ENCODE measurements at places on chromosomes 1 and 21. TPM values are rescaled to one million over a fixed set of nuclear protein-coding genes. Genes with fewer than 3 reads are reported as not detected.

DNA sequence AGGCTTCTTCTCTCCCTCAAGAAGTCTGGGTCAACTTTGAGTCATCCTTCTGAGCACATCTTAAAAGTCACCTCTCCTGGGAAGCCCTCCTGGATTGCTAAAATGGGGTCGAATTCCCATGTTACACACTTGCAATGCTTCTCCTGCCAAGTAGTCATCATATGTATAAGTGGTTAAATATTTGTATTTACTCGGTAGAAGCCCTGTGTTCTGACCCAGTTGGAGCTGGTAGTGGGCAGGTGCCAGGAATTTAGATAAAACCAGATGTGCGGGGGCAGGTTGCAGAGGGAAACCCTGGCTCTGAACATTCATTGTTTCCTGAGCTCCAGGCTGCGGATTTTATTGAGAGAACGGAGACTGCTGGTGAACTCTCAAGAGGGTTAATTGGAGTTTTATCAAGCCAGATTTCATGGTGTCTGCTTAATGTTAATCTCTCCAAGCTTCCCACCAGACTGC is 52.8 kb upstream of the RPL11 start:
- no peak overlapping the region for H3K4me3 ChIP-seq
- no peaks in the 10 kb centered on the region for H3K36me3 ChIP-seq
- peaks cover 49% of the 10 kb centered on the region for H3K4me1 ChIP-seq
- peak; percentile 12 for DNase-seq
- no peaks in the 10 kb centered on the region for H3K27me3 ChIP-seq

Gene PTPRF
- 53.2 TPM for total RNA-seq

Gene PRDM16
- total RNA-seq: 54.3 TPM

- no peaks in the 10 kb centered on the region for H3K27me3 ChIP-seq
- H3K27ac ChIP-seq: no peak overlapping the region
- peak; percentile 39 for DNase-seq
- H3K4me3 ChIP-seq: no peak overlapping the region
- H3K36me3 ChIP-seq: no peaks in the 10 kb centered on the region
- H3K4me1 ChIP-seq: no peaks in the 10 kb centered on the region
Observed at GRCh38 chr1:51189421-51190073, 46.5 kb upstream of the RNF11 start.

DNA sequence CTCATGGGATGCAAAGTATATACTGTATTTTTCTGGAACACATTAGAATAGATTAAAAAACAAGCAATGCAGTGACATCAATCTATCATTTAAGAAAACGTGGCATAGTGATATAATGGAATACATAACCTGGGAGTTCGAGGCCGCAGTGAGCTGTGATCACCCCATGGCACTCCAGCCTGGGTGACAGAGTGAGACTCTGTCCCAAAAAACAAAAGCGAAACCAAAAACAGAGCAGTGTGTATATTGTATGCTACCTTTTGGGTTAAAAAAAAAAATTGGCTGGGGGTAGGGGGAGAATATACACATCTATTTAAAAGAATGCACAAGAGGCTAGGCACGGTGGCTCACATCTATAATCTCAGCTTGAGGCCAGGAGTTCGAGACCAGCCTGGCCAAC is 13.5 kb downstream of the SLC2A1 start:
- H3K4me3 ChIP-seq: no peak overlapping the region
- peaks cover 97% of the 10 kb centered on the region for H3K4me1 ChIP-seq
- H3K27ac ChIP-seq: peak overlapping the region; percentile 95
- no peak for DNase-seq

DNA sequence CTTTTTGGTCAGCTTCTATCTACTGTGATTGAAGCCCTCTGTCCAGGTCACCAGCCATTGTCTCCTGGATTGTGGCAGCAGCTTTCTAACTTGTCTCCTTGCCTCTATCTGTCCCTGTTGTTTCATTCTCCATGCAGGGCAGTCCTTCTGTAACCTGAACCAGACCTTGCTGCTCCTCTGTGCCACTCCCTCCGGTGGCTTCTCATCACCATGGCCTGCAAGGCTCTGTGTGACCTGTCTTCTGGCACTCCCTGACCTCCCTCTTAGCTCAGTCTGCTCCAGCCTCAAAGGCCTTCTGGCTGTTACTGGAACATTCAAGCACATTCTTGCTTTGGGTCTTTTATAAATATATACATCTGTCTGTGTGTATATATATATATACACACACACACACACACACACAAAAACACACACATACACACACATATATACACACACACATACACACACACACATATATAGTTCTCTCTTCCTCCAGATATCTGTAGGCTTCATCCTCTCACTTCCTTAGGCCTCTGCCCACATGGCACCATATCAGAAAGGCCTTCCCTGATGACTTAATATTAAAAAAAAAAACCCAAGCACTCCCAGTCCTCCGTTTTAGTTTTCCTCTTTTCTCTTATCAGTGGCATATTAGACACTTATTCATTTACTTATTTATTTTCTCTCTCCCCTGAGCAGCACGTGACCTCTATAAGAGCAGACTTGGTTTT is 21.2 kb upstream of the JUN start:
- DNase-seq: no peak
- H3K4me3 ChIP-seq: no peak overlapping the region
- H3K36me3 ChIP-seq: no peaks in the 10 kb centered on the region
- H3K27ac ChIP-seq: no peak overlapping the region
- H3K27me3 ChIP-seq: no peaks in the 10 kb centered on the region

Gene DCDC2B
- total RNA-seq: not detected

DNA sequence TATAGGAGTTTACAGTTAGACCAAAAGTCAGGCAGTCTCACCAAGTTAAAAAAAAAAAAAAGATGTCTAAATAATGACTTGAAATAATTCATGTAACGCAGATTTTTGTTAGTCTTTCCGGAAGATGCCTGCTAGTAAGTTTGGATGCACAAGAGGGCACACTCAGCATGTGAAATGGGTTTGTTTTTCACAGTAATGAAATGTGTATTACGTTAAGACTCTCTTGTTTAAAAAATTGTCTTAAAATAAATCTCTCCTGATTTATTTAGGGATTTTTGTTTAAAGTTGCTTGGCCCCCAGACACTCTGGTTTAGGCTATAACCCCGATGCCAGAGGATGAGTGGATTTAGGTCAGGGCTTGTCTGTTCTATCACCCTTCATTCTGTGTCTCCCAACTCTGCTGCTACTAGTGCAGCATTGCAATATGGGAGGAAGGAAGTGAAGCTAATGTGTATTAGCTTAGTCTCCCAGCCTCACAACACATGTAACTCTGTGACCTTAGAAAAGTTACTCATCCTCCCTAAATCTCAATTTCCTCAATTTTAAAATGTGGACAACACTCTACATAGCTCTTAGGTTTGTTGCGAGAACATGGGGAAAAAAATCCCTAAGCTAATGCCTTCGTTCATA is 25.7 kb downstream of the CTH start:
- no peak for DNase-seq
- no peaks in the 10 kb centered on the region for H3K27me3 ChIP-seq
- no peak overlapping the region for H3K4me3 ChIP-seq
- H3K27ac ChIP-seq: no peak overlapping the region
- H3K36me3 ChIP-seq: peaks cover 18% of the 10 kb centered on the region
- H3K4me1 ChIP-seq: peaks cover 7% of the 10 kb centered on the region

Gene SMPDL3B
- 24.2 TPM for total RNA-seq

GRCh38 chr1:29569971-29570634 is 333.8 kb downstream of the PTPRU start:
- H3K4me3 ChIP-seq: no peak overlapping the region
- H3K27me3 ChIP-seq: no peaks in the 10 kb centered on the region
- H3K4me1 ChIP-seq: no peaks in the 10 kb centered on the region

Gene SLC50A1
- total RNA-seq: 42.2 TPM

Gene PLA2G2C
- not detected for total RNA-seq

Gene CFHR2
- total RNA-seq: not detected

Gene SUSD4
- 2.8 TPM for total RNA-seq

Gene MTF1
- total RNA-seq: 6.9 TPM

Gene PAQR7
- total RNA-seq: 6.2 TPM

- peak overlapping the region; percentile 31 for H3K27ac ChIP-seq
- no peak for DNase-seq
- H3K36me3 ChIP-seq: no peaks in the 10 kb centered on the region
- no peaks in the 10 kb centered on the region for H3K27me3 ChIP-seq
- H3K4me1 ChIP-seq: peaks cover 63% of the 10 kb centered on the region
Observed at GRCh38 chr1:55585402-55585792, 370.2 kb upstream of the USP24 start.

DNA sequence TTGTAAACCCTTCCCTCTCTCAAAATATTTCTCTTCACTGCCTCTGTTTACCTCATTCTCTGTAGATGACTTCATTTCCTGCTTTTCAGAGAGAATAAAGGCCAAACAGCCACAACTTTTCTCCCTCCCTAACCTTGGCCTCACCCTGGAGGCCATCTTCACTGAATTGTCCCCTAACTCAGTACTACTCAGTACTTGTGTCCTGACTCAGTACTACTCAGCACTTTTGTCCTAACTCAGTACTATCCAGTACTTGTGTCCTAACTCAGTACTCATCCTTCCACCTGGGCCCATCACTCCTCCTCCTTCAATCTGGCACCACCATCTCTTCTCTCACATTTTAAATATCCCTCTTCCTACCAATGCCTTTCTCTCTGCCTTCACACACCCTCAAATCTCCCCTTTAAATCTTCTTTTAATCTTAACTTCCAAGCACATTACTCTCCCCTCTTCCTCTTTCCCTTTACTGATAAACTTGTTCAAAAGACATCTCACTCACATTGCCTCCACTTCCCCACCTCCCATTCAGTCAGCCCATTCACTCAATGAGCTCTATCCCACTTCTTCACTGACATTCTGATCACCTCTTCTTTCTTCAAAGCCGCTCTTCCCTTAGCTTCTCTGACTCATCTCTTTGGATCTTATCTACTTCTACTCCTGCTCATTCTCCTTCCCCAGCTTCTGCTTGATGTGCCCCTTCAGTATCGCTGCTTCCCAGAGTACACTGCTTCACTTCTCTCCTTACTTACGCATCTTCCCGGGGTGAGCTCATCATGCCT is 121.4 kb downstream of the RNF220 start:
- no peaks in the 10 kb centered on the region for H3K27me3 ChIP-seq
- H3K27ac ChIP-seq: no peak overlapping the region
- no peak for DNase-seq
- no peak overlapping the region for H3K4me3 ChIP-seq
